ENCODE measurements at places on chromosomes 1 and 21.
A peak's percentile ranks its signal among the peaks of the same experiment; 100 is the strongest.

DNA sequence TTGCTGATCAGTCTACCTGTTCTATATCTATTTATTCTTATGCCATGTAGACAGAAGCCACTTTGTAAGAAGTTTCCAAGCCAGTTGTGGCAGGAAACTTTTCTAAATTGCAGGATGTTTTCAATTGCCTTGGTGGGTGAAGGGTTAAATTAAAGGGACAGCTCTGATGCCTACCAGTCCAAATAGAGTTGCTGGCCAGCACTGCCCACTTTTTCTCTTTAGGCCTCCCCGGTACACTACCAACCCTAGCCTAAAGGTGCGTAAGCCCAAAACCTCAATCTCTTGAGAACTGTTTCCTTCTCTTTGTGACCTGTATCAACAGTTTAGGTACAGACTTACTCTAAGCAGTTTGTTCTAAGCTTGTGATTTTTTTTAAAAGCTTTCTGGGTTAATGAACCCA is 15.5 kb downstream of the SUSD4 start:
- no peak for DNase-seq

DNA sequence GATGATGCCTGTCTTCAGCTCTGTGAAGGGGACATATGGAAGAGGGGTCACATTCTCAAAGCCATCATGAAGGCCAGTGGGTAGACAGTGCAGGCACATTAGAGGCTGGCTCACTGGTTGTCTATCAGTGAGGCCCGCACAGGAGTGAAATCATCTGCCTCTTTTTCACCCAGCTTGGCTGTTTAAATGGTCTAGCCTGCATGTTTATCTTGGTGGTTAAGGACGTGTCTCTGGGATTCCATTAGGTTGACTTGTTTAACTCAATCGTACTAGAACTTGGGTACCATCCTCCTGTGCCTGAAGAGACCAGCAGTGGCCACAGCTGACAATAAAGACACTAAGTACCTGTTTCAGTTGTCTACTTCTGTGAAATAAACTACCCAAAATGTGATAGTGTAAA is 219.3 kb downstream of the PLPP3 start:
- DNase-seq = no peak

DNA sequence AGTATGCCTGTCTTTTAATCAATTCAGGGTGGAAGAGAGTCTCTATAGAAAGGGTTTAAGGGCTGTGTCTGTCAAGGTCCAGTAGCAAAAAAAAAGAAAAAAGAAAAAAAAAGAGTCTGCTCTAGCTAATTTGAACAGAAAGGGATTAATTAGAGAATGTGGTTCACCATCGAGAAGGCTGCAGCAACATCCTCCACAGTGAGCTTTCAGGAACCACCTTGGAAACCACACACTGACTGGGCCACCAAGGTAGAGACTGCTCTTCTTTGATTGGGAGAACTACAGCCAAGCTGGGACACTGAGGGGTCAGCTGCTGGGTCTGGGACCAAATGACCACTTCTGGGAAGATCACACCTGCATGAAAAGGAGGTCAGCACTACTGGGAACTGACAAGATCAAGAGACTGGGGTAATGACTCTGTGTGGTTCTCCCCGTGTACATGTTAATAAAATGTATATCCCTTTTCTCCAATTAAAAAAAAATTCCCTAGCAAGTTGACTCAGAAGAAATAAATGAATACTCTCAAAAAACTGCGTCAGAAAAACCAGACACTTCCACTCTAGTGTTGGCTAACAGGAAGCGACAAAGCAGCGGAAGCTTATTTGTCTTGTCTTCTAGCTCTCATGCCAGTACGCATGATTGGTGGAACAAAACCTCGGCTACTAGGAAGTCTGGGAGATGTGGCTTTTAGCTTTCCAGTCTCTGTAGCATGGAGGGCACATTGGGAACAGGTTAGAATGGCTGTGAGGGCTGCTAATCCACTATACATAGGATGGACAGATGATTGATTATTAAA is 60.0 kb upstream of the IVNS1ABP start:
- DNase-seq = peak; percentile 28

- no peak for DNase-seq
Measured at GRCh38 chr1:91751275-91751674, 134.7 kb downstream of the TGFBR3 start.

DNA sequence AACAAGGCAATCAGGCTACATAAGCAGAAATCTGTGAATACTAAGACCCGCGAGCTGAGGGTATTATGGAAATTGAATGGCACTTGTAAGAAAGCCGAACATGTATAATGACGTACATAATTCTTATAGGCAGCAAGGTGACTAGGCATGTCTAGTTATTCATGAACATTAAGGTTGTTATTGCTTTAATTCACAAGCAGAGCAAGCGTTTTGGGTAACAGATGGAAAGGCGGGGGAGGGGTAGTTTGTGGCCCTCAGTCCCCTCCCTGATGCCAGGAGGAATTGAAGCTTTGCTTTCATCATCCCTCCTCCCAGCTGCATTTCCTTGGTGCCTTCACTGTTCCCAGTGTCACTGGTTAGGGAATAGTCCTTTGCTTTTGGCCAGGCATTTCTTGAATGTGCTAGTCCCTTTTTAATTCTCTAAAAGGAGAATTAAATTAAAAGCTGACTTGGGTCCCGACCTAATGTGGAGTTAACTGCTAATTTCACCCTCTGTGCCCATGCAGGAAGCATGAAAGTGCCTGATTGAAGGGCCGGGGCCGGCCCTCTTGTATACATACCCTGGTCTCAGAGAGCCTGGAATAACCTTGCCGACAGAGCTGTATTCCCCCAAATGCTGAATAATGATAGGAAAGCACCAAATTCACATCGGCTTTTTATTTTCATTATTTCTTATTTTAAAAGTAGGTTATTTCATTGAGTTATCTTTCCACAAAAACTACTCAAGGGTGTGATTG is 42.5 kb downstream of the RYR2 start:
- no peak for DNase-seq

- DNase-seq = peak; percentile 68
Measured at GRCh38 chr1:55213885-55214211, 1.3 kb downstream of the USP24 start.

All from retina (tissue), 1 donor.